Fibroblast of upper back skin (primary cell): ENCODE measurements at places on chromosomes 2 and 18.
A peak's percentile ranks its signal among the peaks of the same experiment; 100 is the strongest.

DNA sequence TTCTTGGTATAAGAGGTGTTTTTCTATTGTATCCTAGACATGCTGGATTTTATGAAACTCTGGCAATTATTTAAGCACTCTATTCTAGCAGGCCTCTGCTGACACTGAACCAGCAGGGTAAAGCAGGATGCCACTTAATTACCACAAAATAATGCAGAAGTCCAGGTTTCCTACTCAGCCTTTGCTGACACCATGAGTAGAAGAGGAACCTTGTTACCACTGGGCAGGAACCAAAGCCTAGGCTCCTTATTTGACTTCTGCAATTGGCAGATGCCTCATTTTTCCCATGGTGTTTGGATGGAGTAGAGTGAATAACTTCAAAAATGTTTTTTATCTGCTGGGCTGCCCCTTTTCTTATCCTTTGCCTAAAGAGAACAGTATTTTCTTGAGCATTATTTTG, 60.8 kb downstream of the THNSL2 start:
- DNase-seq: no peak

GRCh38 chr2:108607706-108608301, 73.5 kb downstream of the LIMS1 start:
- DNase-seq: peak; percentile 46

GRCh38 chr2:233064530-233065199, 4.5 kb downstream of the INPP5D start:
- no peak for DNase-seq

GRCh38 chr2:145350011-145350410, 830.1 kb upstream of the ZEB2 start:
- peak; percentile 75 for DNase-seq

DNA sequence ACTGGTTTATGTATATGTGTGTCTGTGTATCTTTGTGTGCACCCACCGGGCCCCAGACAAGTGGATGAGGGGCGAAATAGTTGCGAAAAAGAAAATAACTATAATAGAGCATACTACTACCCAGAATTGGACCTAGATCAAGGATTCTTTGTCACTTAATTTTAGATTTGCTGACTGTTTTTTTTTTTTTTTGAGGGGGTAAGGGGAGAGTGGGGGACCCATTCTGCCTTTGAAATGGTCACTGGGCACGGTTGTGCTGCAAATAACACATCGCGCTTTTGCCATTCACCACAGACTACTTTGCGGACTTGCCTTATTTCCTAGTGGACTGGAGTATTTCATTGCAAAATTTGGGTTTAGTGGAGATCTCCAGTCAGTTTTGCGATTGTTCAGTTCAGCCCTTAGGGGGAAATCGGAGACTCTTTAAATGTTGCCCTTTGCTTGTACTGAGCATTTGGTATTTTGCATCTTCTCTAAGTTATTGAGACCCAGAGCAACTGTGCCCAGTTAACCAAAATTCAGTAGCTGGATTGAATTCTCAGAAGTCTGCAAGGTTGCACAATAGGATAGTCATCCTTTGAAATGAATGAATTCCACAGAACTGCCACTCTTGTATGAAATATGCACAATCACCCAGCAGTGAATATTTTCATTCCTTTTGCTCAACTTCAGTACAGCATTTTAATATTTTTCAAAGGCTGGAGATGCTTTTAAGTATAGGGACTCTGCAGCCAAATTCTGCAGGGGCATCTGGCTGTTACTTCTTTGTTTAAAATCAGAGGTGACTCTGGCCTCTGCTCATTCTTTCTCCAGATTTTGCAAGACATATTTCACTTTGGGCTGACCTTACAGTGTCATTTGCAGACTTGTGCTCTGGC, 2.9 kb downstream of the TRIB2 start:
- DNase-seq: peak; percentile 85

DNA sequence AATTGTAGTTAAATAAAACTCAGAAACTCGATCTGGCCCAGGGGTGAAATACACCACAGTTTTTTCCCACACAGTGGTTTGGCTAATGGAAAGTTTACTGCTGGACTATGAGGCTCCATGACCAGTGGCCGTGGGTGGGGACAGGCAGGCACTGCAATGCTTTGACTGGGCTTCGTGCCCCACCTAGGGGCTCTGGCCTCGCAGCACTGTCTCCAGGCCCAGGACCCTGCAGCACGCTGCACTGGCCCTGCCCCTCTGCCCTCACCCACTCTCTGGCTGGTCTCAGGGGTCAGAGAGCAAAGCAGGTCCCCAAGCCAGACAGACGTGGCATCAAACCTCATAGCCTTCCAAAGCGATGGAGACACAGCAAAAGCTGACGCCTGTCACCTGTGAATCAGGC, 13.4 kb upstream of the B3GNT7 start:
- no peak for DNase-seq

DNA sequence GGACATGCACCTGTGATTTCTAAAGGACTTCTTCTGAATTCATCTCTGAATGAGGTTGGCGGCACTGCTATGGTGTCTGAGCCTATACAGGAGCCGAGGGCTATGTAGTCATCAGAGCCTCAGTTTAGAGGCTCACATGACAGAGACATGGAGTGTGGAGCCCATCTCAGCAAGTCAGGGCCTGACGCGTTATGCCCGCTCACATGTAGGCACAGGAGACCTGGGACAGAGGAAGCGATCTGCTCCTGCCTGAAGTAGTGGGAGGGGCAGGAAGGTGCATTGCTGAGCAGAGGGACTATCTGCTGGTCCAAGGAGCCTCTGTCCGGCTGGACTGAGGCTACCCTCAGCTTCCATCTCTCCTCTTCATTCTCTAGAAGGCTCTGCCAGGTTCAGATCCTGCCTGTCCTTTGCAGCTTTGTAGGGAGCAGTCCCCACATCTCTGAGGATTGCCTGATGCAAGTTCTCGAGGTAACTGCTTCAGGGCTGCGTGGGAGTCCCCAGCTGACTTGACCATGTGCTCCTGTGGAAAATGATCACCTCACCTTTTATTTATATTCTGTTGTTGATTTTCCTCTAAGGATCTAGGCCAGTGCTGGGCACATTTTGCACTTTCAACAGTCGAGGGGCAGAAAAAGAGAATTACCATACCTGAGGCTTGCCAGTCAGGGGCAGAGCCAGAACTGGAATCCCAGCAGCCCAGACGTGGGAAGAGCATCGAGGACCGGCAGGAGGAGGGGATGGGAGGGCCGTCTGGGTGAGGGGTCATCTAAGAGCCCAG, 16.6 kb downstream of the KLHL29 start:
- DNase-seq: no peak

- DNase-seq: no peak
Observed at GRCh38 chr2:26687328-26687727, 5.2 kb upstream of the KCNK3 start.
